Stimulated activated CD8-positive, alpha-beta memory T cell treated with anti-CD3 and anti-CD28 coated beads, Interleukin-15, amount 100 ng/mL, for 24 hours (primary cell): ENCODE measurements at places on chromosomes 11 and 22.

DNA sequence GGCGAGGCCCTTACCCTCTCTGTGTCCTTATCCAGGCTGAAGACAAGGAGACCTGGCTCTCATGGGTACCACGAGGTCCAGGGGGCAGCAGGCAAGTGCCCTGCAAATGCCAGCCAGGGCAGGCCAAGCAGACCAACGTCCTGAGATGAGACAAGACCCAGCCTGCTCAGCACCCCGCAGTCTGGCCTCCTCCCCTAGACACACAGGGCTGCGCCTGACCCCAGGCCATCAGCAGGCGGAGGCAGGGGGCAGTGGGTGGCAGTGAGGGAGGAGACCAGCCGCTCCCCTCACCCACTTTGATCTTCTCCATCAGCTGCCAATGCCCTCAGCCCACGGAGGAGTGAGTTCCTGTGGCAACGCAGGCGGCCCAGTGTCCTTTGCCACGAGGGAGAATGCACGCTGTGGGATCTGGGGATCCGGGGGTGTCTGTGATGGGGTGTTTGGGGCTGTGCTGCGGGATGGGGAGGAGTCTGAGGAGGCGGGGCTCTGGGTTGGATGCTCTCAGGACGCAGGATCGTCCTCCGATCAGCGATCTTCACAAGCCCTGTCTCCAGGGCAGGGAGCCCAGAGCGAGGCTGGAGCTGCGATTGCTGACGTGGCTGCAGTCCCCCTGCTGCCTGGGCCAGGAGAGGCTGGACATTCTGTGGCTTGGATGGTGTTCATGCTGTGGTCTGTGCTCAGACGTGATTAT is 30.5 kb upstream of the PPARA start:
- DNase-seq, result no peak

- DNase-seq, result no peak
Observed at GRCh38 chr22:48098243-48098920, 1335.9 kb downstream of the TBC1D22A start.

DNA sequence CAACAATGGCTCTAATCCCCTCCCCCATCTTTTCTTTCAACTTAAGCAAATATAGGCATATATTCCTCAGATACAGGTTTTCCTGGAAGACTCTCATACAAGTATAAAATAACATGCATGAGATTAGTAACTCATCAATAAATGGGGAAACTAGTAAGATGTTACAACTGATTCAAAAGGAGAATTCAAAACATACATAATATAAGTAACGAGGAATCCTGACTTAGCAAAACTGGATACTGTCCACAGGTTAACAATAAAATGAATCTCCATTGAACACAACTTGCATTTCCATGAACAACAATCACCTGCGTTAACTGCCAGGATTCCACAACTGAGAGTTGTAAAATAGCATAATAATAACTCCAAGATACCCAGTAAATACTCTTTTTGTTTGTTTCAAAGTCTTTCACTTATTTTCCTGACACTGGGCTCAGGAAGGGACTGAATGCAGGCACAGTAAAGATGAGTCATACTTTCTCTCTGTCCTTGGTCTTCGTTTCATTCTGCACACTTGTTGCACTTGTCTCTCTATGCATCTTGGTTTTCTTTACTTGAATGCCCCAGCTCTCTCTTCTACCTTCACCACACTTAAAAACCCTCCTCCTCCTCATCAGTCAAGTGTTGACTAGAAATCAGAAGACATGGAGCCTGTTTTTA is 8.1 kb downstream of the APIP start:
- no peak for DNase-seq

- DNase-seq, result no peak
Observed at GRCh38 chr22:39384750-39385480, 14.7 kb upstream of the TAB1 start.

DNA sequence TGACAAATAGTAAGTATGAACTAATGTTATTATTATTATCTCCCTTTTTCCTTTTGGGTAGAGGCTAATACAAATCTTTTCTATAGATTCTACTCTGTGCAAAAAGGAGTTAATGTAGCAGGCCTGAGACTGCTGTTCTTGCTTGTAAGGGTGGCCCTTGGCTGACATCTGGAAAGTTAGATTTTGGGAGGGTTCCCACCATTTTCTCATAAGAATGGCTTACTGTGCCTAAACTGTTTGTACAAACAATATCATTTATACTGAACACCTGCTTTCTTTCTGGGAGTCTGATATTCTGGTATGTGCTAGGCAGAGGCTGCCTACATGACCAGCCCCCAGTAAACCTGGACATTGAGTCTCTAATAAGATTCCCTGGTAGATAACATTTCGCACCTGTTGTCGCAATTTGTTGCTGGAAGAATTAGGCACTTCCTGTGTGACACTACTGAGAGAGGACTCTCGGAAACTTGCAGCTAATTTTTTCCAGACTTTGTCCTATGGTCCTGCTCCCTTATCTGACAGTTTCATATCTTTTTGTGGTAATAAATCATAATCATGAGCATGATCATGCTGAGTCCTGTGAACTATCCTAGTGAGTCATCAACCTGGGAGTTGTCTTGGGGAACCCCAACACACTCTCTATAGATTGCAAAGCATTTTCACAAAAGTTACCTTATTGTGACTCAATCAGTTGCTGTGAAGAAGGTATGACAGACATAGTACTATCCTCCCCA is 257.7 kb upstream of the CCDC90B start:
- no peak for DNase-seq

GRCh38 chr11:76589964-76590950 is 80.3 kb downstream of the LRRC32 start:
- DNase-seq, result no peak

- no peak for DNase-seq
Observed at GRCh38 chr11:105201166-105201565, 61.6 kb upstream of the CARD18 start.

- DNase-seq, result no peak
Observed at GRCh38 chr22:31683181-31684105, 21.4 kb upstream of the PISD start.

GRCh38 chr22:28358312-28358711 is 321.3 kb downstream of the TTC28 start:
- no peak for DNase-seq

DNA sequence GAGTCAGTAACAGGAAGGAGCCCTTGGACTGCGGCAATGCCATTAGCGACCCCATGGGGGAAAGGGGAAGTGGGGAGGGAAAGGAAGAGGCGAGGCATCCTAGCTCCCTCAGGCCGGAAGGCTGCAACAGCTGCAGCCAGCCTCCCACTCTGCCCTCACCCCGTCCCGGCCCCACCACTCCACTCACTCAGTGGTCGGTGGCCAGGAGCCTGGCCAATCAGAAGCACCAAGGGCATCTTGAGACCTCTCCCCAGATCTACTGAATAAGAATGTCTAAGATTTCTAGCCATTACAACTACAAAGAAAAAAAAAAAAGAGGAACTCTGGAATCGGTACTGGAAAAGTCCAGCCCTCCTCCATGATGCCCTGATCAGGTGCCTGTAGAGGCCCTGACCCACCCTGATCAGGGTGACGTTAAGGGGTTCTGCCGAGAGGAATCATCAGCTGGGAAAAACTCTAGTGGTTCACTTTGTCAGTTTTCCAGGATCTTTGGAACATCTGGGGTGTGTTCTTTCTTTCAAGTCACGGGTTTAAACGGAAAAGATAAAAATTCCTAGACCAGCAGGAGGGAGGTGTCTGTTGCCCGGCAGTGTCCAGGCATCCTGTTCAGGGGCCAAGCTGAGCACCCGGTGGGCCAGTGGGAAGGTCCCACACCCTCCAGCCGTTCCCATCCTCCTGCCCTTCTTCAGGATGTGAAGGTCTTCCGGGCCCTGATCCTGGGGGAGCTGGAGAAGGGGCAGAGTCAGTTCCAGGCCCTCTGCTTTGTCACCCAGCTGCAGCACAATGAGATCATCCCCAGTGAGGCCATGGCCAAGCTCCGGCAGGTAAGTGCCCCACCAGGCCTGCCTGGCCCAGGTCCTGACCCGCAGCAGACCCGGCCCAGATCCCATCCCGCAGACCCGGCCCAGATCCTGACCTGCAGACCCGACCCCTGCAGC is 14.4 kb downstream of the OAF start:
- no peak for DNase-seq

DNA sequence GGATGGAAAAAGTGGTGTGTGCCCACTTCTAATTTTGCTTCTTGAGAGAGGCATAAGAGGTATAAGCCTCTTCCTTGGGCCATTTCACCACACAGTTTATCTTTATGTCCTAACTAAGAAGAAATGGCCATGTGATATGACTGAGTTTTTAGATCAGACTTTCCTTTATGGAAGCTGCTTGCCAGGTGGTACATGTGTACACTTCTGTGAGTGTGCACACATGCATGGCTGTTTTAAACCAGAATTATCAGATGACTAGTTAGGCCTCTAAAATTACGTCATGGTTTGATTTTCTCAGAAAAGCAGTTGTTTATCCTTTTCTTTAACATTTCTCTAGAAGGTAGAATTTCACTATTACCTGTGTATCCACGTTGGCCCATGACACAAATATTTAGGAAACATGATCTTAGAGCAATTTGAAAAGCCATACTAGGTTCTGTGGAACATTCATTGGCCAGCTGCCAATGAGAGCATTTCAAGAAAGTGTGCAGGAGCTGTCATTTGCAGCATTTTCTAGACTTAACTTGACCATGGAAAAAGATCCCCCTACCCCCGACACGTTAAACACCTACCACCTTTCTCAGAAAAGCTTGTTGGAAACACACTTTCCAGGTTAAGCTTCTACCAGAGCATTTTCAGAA is 109.2 kb upstream of the GAL start:
- no peak for DNase-seq

DNA sequence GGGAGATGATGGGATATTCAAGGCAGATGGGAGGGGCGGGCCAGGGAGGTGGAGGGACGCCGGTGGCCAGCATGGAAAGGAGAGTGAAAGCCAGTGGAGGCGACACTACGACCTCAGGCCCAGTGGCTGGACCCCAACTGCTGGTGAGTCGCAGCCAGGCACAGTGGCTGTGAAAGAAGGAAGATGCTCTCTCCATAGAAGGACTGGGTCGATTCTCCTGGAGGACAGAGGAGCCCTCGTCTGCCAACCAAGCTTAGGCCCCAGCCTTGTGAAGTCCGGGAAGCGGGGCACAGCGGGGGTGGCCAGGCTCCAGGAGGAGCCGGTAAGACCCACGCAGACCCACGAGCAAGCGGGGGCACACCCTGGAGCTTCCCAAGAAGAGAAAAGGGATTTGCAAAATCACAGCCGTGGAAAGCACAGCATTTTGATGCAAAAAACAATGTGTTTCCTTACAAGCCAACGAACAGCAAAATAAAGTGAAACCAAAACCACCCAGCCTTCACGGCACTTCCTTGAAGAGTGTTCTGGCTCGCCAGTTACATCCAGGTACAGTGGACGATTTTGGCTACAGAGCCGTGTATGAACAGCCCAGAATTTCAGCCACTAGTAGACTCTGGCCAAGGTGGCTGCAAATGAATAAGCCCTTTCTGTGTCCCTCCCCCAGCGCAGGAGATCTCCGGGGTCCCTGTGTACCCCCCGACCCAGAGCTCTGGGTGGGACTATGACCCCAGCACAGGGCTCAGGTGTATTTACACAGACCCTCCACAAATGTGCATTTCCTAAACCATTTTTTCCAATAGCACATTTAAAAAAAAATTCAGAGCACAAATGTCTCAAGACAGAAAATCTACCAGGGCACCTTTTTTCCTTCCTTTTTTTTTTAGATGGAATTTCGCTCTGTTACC is 96.9 kb downstream of the TRMU start:
- no peak for DNase-seq

DNA sequence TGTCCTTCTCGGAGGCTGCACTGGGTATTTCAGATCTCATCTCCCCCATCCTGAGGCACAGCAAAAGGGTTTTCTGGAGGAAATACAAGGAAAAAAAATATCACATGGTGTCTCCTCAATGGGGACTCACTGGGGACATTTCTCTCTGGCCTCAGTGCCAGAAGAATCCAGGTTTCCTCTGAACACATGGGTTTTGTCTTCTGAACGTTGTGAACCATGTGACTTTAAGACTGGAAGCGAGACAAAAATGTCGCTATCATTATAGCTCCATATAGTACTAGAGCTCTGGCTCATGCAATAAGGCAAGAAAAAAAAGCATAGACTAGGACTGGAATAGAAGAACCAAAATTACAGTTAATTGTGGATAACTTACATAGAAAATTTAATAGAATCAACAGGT is 44.9 kb upstream of the RFPL3 start:
- no peak for DNase-seq

DNA sequence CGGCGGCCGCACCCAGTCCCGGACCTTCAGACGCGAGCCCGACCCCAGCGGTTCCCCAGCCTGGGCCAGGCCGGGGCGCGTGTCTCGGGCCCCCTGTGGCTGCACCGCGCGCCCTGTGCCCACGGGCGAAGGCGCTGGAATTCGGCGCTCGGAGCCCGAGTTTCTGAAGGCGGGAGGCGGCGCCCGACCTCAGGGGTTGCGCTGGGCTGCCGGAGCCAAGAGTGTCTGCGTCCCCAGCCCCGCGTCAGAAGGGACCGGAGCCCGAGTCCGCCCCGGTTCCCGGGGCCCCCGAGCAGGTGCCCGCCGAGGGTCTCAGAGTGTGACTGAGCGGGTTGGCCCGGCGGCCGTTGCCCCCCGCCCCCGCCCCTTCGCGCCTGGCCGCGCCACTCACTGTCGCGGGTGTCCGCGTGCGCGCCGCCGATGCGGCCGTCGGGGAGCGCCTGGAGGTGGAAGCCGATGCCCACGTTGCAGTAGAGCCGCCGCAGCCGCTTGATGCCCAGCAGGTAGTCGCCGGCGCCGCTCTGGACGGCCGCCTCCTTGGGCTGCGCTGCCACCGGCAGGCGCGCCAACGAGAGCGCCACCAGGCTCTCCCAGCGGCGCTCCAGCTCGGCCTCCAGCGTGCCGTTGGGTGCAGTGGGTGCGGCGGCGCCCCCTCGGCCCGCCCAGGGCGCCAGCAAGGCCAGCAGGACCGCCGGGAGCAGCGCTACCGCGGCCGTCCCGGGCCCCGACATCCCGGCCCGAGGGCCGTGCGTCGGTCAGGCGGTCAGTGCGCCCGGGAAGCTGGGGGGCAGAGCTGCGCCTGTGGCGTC is 583 bp downstream of the FGF4 start:
- DNase-seq, result no peak

GRCh38 chr22:46054091-46055073 is 77.4 kb upstream of the WNT7B start:
- no peak for DNase-seq

GRCh38 chr11:69818231-69818602 is 999 bp downstream of the FGF3 start:
- no peak for DNase-seq

DNA sequence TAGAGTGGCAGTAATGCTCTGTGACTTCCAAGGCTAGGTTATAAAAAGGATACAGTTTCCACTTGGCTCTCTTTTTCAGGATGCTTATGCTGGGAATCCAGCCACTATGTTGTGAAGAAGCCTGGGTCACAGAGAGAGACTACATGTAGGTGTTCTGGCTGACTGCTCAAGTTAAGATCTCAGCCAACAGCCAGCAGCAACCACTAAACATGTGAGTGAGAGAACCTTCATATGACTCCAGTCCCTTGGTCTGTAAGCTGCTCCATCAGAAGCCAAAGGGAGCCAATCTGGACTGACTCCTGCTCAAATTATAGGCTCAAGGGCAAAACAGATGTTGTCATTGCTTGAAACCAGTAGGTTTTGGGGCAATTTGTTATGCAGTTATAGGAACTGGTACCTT is 162.7 kb downstream of the MAML2 start:
- no peak for DNase-seq
